ENCODE measurements at places on chromosomes 6 and 20.

GRCh38 chr6:85472744-85473143 is 22.9 kb downstream of the NT5E start:
- H3K4me3 ChIP-seq = no peak overlapping the region
- H3K27me3 ChIP-seq = no peaks in the 10 kb centered on the region

DNA sequence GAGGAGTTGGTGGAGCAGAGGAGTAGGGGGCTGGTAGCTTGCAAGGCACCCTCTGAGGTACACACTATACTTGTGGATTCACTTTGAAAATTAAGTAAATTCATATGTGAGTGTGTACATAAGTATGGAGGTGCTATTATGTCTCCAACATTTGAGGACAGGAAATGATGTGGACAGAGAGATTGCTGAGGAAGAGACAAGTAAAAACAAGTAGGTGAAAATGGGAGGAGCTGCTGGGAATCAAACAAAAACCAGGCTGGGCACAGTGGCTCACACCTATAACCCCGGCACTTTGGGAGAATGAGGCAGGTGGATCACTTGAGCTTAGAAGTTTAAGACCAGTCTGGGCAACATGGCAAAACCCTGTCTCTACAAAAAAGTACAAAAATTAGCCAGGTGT is 69.2 kb upstream of the LYRM2 start:
- no peaks in the 10 kb centered on the region for H3K4me1 ChIP-seq
- peaks cover 2% of the 10 kb centered on the region for H3K36me3 ChIP-seq
- no peaks in the 10 kb centered on the region for H3K27me3 ChIP-seq
- no peak overlapping the region for H3K27ac ChIP-seq

- ATAC-seq = no peak
- no peak overlapping the region for H3K27ac ChIP-seq
- no peak overlapping the region for H3K4me3 ChIP-seq
- H3K4me1 ChIP-seq = no peaks in the 10 kb centered on the region
- H3K27me3 ChIP-seq = no peaks in the 10 kb centered on the region
Observed at GRCh38 chr6:115835314-115835713, 225.4 kb downstream of the FRK start.

GRCh38 chr6:1244941-1245340 is 67.0 kb upstream of the FOXQ1 start:
- H3K36me3 ChIP-seq = no peaks in the 10 kb centered on the region
- H3K27ac ChIP-seq = no peak overlapping the region
- no peak for ATAC-seq
- H3K4me3 ChIP-seq = no peak overlapping the region
- peaks cover 10% of the 10 kb centered on the region for H3K4me1 ChIP-seq
- no peaks in the 10 kb centered on the region for H3K27me3 ChIP-seq

DNA sequence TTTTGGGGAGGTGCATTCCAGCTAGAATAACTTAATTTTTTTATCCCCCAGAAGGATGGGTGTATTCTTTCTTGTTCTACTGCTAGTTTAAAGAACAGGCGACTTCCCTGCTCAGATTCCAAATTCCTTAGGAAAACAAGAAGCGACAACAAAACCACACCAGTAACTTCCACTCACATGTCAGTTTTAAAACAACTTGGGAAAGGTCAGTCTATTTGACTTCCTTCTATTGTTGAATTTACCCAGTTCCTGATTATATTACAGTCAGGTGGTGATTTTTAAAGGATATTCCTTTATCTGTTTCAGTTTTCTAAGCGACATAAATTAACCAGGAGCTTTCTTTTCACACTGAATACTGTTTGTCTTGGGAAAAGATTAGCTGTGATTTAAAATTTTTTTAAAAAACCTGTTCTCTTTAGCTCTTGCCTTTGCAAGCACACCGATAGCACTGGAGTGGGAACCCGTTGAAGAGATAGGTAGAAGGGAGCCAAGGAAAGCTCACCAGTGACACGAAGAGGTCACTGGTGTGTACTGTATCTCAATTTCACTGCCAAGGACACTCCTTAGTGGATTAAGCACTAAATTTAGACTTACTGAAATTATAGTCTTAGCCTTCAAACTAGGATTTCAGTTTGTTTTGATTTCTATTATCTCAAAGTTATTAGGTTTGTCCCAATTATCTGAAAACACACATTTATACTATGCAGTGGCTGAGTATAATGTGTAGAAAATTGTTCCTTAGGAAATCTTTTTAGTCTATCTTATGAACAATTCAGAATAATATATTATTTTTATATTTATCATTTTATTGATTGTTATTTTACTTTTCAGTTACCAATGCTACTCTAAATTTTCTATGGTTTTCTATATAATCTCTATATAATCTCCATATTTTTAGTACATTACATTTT is 22.3 kb downstream of the MARCKS start:
- no peaks in the 10 kb centered on the region for H3K27me3 ChIP-seq
- H3K4me1 ChIP-seq = no peaks in the 10 kb centered on the region
- ATAC-seq = peak; percentile 92
- H3K27ac ChIP-seq = peak overlapping the region; percentile 15
- no peaks in the 10 kb centered on the region for H3K36me3 ChIP-seq

DNA sequence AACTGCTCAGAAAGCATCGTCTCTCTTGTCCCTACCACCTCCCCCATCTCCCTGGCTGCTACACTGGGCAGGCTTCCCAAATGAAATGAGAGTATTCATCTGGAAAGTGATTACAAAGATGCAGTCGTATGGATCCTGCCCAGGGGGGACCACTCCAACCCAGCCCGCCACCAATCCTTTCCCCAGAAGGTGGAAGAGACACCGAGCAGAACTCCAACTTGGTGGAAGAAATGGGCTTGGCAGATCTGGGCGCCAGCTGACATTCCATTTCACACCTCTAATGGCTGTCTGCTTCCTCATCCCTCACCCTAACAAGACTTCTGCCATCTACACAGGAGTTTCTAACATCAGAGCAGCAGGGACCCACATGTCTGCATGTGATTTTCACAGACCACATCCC is 12.7 kb downstream of the PKHD1 start:
- H3K27ac ChIP-seq = no peak overlapping the region
- H3K27me3 ChIP-seq = peaks cover 6% of the 10 kb centered on the region
- no peaks in the 10 kb centered on the region for H3K36me3 ChIP-seq
- no peak for ATAC-seq
